Mammary microvascular endothelial cell (primary cell): ENCODE measurements at places on chromosomes 11 and 22. TPM values are rescaled to one million over a fixed set of nuclear protein-coding genes. Genes with fewer than 3 reads are reported as not detected.

BTG4 gene
- not detected in 2 replicates for total RNA-seq

MAJIN gene
- total RNA-seq = not detected in 2 replicates

TRPM5 gene
- total RNA-seq = not detected in 2 replicates

MRPL49 gene
- total RNA-seq = 64.6 and 81.9 TPM in 2 replicates

SRRD gene
- 20.4 and 31.1 TPM in 2 replicates for total RNA-seq

TIMP3 gene
- total RNA-seq = 107 and 113 TPM in 2 replicates

C22orf42 gene
- not detected in 2 replicates for total RNA-seq

OR9G4 gene
- not detected in 2 replicates for total RNA-seq

IGF2 gene
- total RNA-seq = 0.40 and 1.1 TPM in 2 replicates

ACTN3 gene
- total RNA-seq = not detected in 2 replicates

BAIAP2L2 gene
- total RNA-seq = 0.07 and 0.54 TPM in 2 replicates

KRTAP5-9 gene
- total RNA-seq = 0.20 TPM in 1 of 2 replicates, not detected in the other

TCN2 gene
- 56.9 and 74.3 TPM in 2 replicates for total RNA-seq

IGLL1 gene
- total RNA-seq = not detected in 2 replicates

ESAM gene
- 311 and 317 TPM in 2 replicates for total RNA-seq

SLC22A12 gene
- total RNA-seq = not detected in 2 replicates

H19 gene
- 6.5 and 9.7 TPM in 2 replicates for total RNA-seq

ZNF280B gene
- total RNA-seq = 0.73 and 0.94 TPM in 2 replicates

APOC3 gene
- total RNA-seq = not detected in 2 replicates

RGL4 gene
- total RNA-seq = not detected in 2 replicates

OR52N4 gene
- not detected in 2 replicates for total RNA-seq

SPDYC gene
- total RNA-seq = not detected in 2 replicates

FIBIN gene
- not detected in 2 replicates for total RNA-seq

MOGAT2 gene
- total RNA-seq = not detected in 2 replicates

PTPMT1 gene
- 145 and 164 TPM in 2 replicates for total RNA-seq

FOLR1 gene
- not detected in 2 replicates for total RNA-seq

HEPHL1 gene
- total RNA-seq = not detected in 2 replicates

PRRG4 gene
- 0.67 and 0.69 TPM in 2 replicates for total RNA-seq

GPR83 gene
- not detected in 2 replicates for total RNA-seq

NXPE4 gene
- not detected in 2 replicates for total RNA-seq

KRTAP5-1 gene
- total RNA-seq = not detected in 2 replicates

KREMEN1 gene
- 0.44 and 0.67 TPM in 2 replicates for total RNA-seq

MS4A4E gene
- not detected in 2 replicates for total RNA-seq

NRXN2 gene
- not detected in 2 replicates for total RNA-seq

LRP4 gene
- 0.05 and 0.13 TPM in 2 replicates for total RNA-seq

IFITM1 gene
- total RNA-seq = 47.6 and 56.4 TPM in 2 replicates

TPBGL gene
- not detected in 2 replicates for total RNA-seq

TMEM121B gene
- 0.10 and 0.33 TPM in 2 replicates for total RNA-seq

RHOD gene
- total RNA-seq = 16.4 and 26.0 TPM in 2 replicates
